ENCODE measurements at places on chromosomes 16 and 17.

DNA sequence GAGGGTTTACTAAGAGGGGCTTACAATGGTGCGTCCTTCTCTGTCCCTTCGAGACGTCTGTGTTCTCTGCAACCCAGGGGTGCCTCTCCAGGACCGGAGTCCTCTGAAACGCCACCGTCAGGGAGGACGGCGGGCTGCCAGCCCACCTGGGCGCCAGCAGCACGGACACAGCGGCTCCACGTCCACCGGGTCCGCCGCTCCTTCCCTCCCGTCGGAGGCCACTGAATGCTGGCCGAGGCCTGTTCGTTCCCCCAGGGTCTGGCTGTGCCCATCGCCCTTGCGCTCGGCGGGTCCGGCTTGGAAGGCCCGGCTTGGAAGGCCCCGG is 403 bp downstream of the TEPSIN start:
- DNase-seq = no peak

DNA sequence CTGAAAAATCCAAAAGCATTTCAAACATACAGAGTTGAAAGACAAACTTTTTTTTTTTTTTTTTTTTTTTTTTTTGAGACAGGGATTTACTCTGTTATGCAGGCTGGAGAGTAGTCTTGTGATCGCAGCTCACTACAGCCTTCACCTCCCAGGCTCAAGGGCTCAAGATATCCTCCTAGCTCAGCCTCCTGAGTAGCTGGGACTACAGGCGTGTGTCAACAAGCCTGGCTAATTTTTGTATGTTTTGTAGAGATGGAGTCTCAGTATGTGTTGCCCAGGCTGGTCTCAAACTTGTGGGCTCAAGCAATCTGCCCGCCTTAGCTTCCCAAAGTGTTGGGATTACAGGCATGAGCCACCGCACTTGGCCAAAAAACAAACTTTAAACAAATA is 64.2 kb upstream of the KIFC3 start:
- DNase-seq = no peak

DNA sequence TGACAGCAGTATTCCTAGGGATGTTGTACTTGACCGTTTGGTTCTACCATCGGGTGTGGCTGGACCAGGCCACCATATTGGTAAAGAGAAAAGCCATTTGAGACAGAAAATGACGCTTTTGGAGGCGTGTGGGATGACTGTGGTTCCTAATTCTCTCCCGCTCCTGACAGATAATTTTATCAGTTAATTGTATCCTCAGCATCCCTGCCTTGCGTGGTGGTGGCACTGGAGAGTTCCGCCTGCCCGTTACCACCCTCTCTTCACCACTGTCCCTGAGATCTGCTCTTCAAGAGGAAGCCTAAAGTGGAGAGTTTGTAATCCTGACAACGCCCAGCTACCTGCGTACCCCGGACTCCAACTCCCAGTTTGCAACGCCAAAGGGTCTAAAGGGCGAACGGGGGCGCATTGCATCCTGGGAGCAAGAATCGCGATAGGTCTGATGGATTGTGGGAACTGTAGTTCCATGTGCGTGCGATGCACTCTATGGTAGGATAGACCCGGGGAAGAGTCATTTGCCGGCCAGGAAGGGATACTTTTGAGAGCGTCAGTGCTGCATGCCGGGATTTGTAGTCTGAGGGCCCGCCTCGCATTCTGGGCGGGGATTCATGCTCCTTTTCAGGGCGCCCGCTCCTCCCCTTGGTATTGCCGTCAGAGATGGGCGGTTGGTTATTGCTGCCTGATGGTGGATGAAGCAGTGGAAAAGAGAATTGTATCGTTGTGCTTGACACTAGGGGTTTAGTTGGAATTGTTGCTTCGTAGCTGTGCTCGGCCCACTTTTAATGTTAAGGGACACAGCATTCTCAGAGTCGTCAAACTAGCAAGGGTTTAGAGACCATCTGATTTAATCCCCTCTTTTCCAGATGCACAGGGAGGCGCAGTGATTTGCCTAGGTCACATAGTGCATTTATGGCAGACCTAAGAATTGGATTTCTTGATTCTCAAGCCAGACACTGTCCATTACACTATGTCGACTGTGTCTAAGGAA is 965 bp upstream of the PHF12 start:
- peak; percentile 100 for DNase-seq

GRCh38 chr17:33240362-33240761 is 52.7 kb downstream of the ASIC2 start:
- no peak for DNase-seq

GRCh38 chr16:62190426-62190825 is 154.2 kb upstream of the CDH8 start:
- DNase-seq = no peak

GRCh38 chr17:78598013-78598471 is 20.8 kb upstream of the DNAH17 start:
- no peak for DNase-seq

DNA sequence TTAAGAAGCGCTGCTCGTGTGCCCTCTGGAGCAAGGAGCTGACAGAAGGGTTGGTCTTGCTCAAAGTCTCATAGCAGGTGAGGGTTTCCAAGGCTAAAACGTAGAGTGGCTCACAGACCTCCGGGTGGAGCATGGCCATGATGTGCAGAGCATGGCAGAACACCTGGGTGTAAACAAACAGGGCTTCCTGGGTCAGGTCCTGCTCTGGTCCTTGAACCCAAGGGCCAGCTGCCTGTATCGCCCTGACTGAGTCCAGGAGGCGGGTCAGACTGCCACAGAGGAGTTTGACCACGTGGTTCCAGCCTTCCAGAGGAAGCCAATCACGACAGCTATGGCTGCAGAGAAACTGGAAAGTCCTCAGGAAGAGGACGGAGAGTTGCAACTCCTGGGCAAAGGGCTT is 7.1 kb downstream of the GEMIN4 start:
- no peak for DNase-seq

- no peak for DNase-seq
Measured at GRCh38 chr16:3046641-3047386, 453 bp downstream of the MMP25 start.

DNA sequence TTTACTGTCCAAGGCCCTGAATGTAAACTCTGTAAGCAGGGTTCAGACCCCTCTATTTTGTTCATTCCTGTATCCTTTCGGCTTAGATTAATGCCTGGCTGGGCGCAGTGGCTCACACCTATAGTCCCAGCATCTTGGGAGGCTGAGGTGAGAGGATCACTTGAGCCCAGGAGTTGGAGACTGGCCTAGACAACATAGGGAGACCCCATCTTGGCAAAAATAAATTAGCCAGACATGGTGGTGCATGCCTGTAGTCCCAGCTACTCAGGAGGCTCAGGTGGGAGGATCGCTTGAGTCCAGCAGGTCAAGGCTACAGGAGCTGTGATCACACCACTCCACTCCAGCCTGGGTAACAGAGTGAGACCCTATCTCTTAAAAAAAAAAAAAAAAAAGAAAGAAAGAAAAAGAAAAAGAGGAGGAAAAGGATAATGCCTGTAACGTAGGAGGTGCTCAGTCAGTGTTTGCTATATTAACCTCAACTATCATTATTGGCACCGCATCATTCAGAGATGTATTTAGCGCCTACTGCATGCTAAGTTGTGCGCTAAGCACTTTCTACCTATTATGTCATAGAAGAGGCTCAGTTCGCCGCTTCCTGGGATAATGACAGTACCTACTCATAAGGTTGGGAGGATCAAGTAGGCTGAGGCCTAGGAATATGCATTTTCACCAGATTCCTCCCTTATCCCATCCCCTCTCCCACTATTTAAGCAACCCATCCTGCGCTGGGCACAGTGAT is 5.0 kb downstream of the SOCS1 start:
- DNase-seq = no peak

GRCh38 chr16:53757971-53758609 is 54.1 kb downstream of the FTO start:
- DNase-seq = no peak

- DNase-seq = no peak
Measured at GRCh38 chr17:34979153-34979552, 1.2 kb upstream of the LIG3 start.

DNA sequence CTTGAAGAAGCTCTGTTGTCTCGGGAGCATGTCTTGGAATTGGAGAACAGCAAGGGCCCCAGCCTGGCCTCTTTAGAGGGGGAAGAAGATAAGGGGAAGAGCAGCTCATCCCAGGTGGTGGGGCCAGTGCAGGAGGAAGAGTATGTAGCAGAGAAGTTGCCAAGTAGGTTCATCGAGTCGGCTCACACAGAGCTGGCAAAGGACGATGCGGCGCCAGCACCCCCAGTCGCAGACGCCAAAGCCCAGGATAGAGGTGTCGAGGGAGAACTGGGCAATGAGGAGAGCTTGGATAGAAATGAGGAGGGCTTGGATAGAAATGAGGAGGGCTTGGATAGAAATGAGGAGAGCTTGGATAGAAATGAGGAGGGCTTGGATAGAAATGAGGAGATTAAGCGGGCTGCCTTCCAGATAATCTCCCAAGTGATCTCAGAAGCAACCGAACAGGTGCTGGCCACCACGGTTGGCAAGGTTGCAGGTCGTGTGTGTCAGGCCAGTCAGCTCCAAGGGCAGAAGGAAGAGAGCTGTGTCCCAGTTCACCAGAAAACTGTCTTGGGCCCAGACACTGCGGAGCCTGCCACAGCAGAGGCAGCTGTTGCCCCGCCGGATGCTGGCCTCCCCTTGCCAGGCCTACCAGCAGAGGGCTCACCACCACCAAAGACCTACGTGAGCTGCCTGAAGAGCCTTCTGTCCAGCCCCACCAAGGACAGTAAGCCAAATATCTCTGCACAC is 21.2 kb downstream of the AKAP1 start:
- DNase-seq = peak; percentile 80

- no peak for DNase-seq
Measured at GRCh38 chr17:73850426-73850825, 206.2 kb upstream of the SDK2 start.

GRCh38 chr17:28293994-28294393 is 25.0 kb upstream of the TMEM97 start:
- no peak for DNase-seq

DNA sequence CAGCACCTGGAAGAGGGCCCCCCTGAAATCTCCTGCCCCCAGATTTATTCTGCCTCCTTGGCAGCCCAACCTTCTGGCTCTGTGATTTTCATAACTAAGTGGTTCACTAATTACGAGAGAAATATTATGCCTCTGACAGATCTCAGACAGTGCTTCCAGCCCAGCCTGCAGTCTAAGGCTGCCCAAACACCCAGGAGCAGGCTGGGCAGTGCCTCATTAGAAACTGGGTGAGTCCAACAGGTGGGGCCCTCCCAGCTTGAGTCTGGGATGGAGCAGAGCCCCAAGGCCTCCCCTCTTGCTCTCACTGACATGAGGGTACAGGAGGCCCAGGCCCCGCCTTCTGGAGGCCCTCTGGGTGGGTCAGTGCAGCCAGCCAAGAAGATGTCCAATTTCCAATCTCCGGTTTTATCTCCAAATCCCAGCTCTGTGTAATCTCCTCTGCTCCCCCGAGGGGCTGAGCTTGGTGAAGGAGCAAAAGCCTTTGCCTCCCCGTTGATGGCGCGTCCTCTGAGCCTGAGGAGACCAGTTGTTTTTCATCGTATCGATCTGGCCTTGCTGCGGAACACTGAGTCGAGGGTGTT is 20.1 kb upstream of the ABCC3 start:
- DNase-seq = no peak

- no peak for DNase-seq
Measured at GRCh38 chr17:53719229-53719628, 103.5 kb upstream of the KIF2B start.

GRCh38 chr16:81946206-81946605 is 65.1 kb downstream of the SDR42E1 start:
- no peak for DNase-seq
